ENCODE measurements at places on chromosomes 12 and 14.

- no peak for DNase-seq
Measured at GRCh38 chr12:130185455-130186391, 23.5 kb downstream of the FZD10 start.

DNA sequence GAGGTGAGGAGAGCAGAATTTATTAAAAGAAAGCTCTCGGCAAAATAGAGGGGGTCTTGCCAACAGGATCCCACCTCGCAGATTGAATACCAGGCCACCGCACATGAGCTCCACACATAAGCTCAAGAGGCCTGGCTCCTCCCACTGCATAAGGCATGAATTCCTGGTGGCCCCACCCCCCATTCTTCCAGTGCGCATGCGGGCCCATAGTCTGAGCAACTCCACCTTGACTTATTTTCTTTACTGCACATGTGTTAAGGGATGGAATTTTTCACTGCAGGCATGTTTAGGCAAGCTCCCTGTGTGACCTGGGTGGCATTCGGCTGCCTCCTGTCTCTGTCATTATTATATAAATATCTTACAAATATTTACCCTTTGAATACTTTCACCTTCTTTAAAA is 412.5 kb downstream of the RMST start:
- no peak for DNase-seq

DNA sequence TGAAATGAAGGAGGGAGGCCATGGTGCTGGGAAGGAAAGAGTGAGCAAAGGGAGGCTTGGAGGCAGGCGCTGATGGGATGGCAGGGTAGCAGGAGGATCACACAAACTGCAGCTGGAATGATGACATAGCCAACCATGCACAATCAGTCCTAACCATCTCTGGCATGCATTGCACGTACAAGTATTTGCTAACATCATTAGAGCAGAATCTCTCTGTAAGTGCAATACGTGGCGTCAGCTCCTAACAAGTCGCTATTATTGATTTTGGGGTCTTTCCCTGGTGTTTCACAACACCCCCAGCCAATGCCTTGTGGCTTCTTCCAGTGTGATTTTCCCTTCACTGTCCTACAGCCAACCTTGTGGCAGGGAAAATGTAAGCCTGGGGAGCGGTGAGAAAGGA is 18.5 kb downstream of the BDKRB1 start:
- DNase-seq: no peak

- DNase-seq: no peak
Measured at GRCh38 chr12:27709212-27709931, 1.3 kb upstream of the MRPS35 start.

DNA sequence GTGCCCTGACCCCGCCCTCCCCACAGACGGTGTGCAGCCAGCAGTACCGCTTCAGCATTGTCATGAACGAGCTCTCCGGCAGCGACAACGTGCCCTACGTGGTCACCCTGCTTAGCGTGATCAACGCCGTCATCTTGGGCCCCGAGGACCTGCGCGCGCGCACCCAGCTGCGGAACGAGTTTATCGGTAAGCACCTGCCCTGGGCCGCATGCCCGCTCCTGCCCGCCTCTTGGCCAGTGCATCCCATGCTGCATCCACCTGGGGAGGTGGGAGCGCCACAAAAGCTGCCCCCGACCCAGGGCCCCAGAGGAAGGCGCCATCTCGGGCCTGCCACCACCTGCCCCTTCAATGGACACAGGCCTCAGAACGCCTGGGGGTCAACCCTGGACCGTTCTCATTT is 13.9 kb downstream of the INF2 start:
- no peak for DNase-seq

GRCh38 chr14:103123634-103124500 is 606 bp downstream of the TNFAIP2 start:
- DNase-seq: no peak

GRCh38 chr12:58950739-58951100 is 30.4 kb upstream of the LRIG3 start:
- DNase-seq: no peak

GRCh38 chr14:34604995-34605394 is 25.0 kb downstream of the SNX6 start:
- no peak for DNase-seq

Measured in Karpas-422 (cell line).